T1000 (cell line): ENCODE measurements at places on chromosomes 11 and 22.

- DNase-seq = no peak
Observed at GRCh38 chr11:128098781-128099180, 488.6 kb downstream of the ETS1 start.

GRCh38 chr11:1301220-1302000, 8.0 kb downstream of the TOLLIP start:
- DNase-seq = no peak

GRCh38 chr11:73965764-73966121, 14.9 kb downstream of the DNAJB13 start:
- DNase-seq = no peak

- no peak for DNase-seq
Observed at GRCh38 chr11:61896665-61897386, 5.5 kb upstream of the FADS3 start.

DNA sequence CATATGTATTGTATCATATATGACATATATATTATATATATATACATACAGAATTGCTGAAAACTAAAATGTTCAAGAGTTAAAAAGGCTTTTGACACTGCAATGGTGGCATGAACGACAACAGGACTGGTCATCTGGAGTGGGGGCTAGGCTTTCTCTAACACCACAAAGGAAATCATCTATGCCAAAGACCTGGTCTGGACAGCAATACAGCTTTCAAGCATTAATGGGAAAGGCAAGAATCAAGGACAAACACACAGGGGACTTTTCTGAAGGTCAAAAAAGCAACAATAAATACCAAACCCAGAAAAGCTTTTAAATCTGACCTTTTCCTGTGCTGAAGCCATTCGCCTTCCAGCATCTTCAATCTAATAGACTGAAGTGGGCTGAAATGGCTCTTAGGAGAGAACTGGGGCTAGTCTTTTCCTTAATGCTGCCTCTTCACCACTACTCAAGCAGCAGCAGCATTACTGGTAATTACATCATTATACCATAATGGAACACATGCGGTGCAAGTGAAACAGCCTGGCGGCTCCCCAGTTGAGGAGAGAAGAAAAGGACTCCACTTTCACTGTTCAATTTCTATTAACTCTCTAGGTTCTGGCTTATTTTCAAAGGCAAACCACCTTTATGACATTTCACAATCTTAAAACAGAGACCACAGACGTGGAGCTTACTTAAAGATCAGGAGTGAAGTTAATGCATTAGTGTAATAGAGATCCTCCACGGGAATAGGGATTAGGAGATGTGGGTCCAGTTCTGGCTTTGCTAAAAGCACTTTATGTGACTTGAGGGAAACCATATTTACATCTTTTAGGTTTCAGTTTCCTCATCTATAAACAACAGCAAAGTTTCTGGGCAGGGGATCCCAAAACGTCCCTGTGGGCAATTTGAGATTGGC, 63.0 kb downstream of the GAB2 start:
- no peak for DNase-seq

- DNase-seq = no peak
Observed at GRCh38 chr11:6203327-6203726, 2.0 kb upstream of the C11orf42 start.

DNA sequence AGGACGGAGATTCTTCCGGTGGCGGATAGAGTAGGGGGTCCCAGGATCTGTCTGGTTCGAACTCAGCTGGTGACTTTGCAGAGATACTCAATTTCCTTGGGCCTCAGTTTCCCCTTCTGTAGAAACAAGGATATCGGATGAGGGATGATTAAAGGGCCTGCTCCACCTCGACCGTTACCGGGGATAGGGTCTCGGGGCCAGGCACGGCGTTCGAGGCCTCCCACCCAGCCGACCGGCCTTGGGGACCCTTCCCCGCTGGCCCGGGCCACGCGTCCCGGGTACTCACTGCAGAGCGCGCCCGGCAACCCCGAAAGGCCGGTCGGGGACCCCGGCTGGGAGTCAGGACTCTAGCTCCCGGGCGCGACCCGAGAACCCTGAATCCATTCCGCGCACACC, 321 bp downstream of the RHBDD3 start:
- no peak for DNase-seq

DNA sequence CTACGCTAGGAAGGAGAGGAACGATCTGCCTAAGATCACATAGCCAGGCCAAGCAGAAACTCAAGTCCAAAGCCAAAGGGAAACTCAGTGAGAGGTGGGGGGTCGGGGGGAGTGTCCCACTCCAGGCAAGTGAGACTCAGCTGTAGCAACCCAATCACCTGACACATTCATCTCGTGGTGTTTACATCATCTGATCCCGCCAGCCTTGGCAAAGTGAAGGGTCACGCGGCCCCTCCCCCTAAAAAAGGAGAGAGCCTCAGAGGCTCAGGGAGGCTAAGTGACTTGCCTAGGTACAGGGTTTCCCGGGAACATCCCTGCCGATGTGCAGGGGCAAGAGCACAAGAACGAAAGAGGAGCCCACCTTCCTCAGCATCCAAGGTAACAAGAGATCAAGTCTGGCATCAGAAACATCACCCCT, 21.5 kb downstream of the MYH9 start:
- DNase-seq = no peak

- DNase-seq = no peak
Observed at GRCh38 chr11:124113890-124114289, 1.4 kb upstream of the VWA5A start.

GRCh38 chr11:129590030-129590752, 214.5 kb downstream of the BARX2 start:
- DNase-seq = no peak

- no peak for DNase-seq
Observed at GRCh38 chr22:45743687-45744086, 72.1 kb downstream of the ATXN10 start.

- DNase-seq = no peak
Observed at GRCh38 chr11:25702417-25702816, 629.5 kb upstream of the ANO3 start.

DNA sequence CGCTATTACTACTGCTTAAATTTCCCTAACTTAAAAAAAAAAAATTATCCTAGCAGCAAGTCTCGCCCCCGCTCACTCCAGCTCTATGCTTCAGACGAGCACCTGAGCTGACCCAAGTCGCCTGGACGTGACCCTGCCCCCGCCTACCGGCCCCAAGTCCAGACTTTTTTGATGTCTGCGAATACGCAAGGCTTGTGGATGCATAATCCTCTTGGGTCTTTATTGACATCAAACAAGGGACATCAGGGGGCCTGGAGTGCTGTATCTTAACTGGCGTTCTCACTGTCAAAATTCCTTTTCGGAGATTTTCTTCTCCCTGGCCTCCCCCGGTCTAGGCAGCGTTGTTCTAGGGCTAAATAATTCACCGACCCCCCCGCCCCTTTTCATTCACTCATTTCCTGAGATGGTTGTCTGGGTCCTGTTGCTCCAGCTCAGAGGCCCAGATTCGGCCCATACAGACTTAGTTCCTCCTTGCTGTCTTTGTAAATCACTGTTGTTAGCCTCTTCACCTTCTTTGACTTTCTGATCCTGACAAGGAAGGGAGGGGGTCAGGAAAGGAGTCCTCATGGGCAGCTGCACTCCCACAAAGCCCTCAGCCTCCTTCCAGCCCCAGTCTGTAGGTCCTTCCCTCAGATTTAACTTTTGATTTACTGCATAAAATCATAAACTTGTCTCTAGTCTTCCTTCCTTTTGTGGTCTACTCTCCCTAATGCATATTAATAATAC, 601 bp upstream of the LRP4 start:
- DNase-seq = no peak
